ENCODE measurements at places on chromosomes 5 and 9.
A peak's percentile ranks its signal among the peaks of the same experiment; 100 is the strongest.

GRCh38 chr9:92064711-92065110, 50.5 kb downstream of the SPTLC1 start:
- DNase-seq: no peak

GRCh38 chr5:170275376-170275994, 22.1 kb downstream of the LCP2 start:
- no peak for DNase-seq

DNA sequence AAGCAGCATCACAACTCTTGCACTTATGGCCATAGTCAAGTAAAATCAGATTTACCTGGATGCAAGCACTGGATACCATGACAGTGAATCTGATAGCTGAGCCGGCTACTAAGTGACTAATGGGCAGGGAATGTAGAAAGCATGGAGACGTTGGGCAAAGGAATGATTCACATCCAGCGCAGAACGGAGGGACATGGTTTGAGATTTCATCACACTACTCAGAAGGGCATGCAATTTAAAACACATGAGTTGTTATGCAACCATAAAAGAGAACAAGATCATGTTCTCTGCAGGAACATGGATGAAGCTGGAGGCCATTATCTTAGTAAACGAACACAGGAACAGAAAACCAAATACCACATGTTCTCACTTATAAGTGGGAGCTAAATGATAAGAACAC, 169.1 kb upstream of the PIK3R1 start:
- DNase-seq: no peak

- DNase-seq: no peak
Observed at GRCh38 chr5:158559066-158559465, 540.6 kb downstream of the EBF1 start.

GRCh38 chr9:127139071-127139731, 16.8 kb upstream of the ANGPTL2 start:
- no peak for DNase-seq

DNA sequence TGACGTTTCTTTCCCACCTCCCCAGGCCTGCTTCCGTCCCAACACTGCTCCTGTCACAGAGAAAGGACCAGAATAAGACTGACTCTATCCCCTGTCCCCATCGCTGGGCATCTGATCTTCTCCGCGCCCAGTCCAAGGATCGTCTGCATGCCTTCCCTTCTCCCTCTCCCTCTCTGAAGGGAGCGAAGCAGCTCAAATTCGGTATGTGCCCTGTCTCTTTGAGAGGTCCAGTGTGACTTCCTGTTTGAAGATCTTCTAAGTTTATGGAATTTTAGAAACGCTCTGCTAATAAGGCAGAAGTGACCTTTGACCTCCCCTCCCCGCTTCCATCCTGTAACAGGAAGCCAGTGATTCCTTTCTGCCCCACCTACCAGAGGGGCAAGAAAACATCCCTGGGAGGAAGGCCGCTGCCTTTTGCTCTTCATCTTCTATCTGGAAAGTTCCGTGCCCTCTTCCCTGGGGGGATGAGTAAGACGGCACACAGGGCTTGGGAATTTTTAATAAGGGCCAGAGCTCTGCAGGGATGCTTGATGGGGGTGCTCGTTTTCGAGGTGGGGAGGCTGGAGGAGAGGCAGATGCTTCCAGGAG, 40.7 kb upstream of the RNU6ATAC start:
- DNase-seq: no peak

GRCh38 chr5:113337515-113338415, 97.0 kb downstream of the TSSK1B start:
- no peak for DNase-seq

DNA sequence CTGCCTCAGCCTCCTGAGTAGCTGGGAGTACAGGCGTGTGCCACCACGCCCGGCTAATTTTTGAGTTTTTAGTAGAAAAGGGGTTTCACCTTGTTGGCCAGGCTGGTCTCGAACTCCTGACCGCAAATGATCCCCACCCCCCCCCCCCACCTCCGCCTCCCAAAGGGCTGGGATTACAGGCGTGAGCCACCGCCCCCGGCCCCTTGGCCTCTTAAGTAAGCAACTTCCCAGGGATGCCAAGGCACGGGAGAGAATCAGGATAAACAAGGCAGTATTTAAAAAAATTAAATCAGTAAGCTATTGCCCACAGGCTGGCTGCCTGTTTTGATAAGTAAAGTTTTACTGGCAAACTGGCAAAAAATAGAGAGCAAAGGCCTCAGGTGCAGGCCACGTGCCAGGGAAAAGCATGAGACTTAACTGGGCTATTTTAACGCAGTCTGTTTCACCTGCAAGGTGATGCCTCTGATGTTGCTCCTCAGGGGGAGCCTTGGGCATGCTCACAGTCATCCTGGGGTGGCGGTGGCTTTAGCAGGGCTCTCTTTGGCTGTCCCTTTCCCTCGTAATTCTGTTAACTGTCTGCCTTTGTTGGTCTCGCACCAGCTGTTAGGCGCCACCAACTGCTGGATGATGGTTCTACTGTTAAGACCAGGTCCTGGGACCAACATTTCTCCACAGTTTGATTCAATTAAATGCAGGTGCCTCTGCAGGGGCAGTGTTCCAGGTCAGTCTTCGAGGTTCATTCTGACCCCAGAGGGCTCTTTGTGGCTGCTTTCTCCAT, 19.4 kb upstream of the RNF130 start:
- peak; percentile 84 for DNase-seq

DNA sequence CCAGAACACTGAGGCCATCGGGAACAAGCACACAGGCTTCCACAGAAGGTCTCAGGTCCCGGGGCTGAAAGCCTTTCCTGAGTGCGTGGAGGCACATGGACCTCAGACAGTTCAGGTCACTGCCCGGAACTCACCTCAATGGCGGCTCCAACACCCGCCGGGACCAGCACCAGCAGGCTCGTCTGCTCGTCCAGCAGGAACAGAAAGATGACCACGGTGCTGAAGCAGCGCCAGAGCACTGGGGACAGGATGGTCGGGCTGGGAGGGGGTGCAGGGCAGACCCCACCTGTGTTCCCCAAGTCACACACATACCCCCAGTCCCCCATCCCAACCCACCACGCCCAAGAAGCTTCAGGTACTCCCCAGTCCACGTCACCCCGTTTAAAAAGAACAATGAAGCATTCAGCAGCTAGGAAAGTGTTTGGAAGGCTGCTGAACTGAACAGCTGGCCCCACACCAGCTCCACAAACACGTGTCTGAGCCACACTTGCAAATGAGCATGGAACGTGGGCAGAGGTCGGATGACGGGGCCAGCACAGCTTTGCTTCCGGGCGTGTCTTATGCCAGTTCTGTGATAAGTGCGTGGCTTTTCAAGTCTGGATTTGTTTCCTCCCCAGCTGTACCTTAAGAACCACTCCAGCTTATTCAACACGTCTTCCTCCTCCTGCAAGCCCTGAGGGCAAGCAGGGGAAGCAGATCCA, 14.6 kb downstream of the CLPTM1L start:
- no peak for DNase-seq

GRCh38 chr5:177368869-177369644, 11.3 kb downstream of the RGS14 start:
- peak; percentile 61 for DNase-seq

DNA sequence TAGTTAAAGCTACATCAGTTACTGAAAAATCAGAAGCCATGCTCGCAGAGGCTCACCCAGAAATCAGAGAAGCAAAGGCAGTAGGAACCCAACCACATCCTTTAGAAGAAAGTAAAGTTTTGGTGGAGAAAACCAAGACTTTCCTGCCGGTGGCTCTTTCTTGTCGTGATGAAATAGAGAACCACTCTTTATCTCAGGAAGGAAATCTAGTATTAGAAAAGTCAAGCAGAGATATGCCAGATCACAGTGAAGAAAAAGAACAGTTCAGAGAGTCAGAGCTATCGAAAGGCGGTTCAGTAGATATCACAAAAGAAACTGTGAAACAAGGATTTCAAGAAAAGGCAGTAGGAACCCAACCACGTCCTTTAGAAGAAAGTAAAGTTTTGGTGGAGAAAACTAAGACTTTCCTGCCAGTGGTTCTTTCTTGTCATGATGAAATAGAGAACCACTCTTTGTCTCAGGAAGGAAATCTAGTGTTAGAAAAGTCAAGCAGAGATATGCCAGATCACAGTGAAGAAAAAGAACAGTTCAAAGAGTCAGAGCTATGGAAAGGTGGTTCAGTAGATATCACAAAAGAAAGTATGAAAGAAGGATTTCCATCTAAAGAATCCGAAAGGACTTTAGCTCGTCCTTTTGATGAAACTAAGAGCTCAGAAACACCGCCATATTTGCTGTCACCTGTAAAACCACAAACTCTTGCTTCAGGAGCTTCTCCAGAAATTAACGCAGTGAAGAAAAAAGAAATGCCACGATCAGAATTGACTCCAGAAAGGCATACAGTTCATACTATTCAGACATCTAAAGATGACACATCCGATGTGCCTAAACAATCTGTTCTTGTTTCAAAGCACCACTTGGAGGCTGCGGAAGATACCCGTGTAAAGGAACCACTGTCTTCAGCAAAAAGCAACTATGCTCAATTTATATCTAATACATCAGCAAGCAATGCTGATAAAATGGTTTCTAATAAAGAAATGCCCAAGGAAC, 47.2 kb downstream of the CMYA5 start:
- no peak for DNase-seq

DNA sequence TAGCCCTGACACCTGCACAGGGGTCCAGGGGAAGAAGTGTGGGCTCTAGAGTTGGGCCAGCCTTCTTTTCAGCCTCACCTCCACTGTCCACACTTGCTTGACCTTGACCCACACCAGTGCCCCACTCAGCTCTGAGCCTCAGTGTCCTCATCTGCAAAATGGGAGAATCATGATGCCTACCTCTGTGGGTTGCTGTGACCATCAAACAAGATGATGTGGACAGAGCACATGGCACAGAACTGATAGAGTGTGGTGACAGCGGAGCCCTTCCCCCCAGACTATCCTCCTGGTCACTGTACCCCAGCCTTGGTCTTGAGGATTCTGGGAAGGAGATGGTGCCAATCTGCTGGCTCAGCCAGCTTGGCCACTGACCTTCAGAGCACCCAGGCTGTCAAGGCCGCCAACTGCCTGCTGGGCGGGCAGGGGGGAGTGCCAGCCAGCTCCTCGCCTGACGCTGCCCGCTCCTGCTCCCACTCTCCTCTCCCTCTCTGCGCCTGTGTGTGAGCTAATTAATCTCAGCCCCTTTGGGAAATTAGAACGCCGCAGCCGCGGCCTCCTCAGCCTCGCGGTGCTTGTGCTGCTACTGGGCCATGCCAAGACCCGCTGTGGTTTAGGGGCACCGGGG, 16.7 kb downstream of the CXXC5 start:
- DNase-seq: no peak

DNA sequence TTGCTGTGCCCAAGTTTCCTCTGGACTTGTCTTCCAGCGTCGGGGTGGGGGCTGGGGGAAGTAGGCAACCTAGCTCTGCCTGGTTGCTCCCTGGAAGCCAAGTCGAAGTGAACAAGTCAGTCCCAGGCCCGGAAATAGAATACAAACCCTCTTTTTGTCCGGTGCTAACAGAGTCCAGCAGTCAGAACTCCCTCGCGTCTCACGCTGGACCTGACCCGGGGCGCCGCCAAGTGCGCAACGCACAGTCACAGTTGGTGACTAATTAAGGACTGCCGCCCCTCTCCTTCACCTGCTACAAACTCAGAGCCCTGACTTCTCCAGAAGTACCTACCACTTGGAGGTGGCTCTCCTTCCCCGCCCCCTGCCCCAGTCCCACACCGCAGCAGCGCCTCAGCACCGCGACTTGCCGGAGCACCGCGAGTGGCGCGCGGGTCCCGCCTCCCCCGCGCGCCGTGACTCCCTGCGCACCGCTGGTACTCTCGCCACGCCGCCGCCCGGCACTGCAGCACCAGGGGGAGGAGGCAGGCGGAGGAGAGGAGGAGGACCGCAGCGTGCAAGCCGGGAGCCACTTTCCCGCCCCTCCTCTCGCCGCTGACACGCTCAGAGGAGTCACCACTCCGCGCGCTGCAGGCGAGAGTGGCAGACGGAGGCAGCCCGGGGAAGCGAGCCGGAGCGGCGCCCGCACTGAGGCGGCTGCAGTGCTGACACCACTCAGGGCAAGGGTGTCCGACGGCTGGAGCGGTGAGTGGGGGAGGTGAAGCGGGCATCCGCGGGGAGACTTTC, at the start of gene SV2C:
TSS of gene SV2C (plus strand) at position 612 of the 783 bp plus-strand sequence. CDS start 48,368 bp downstream, outside the sequence.
- peak; percentile 86 for DNase-seq

DNA sequence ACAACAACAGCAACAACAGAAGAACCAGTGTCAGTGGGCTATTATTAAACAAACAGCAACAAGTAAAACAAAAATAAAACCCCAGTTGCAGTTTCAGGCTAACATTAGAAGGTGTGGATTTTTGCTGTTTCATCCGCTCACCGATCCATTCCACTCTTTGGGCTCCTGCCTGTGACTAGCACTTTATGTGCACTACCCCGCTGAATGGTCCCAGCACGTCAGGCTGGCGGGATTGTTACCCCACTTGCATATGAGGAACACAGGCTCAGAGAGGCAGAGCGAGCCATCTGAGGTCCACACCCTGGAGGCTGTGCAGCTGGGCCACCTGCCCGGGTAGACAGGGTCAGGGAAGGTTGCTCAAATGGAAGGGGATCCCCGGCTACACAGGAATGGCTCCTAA, 26.0 kb downstream of the NSG2 start:
- DNase-seq: no peak

DNA sequence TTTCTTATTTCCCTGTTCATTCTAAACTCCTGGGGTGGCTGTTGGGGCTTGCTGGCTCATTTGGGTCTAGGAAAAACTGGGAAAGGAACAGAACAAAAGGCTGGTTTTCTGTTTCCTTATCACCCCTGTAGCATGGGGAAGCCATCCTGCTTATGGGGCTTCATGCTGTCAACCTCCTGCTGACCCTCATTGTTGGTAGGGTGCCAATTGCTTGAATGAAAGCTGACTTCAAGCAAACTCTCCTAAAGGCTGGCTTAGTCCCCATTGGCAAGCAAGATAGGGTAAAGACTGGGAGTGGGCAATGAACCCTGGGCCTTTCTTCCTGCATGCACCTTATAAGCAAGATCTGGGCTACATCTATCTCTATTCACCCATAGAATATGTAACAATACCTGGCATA, 511.6 kb downstream of the DMAC1 start:
- DNase-seq: no peak

DNA sequence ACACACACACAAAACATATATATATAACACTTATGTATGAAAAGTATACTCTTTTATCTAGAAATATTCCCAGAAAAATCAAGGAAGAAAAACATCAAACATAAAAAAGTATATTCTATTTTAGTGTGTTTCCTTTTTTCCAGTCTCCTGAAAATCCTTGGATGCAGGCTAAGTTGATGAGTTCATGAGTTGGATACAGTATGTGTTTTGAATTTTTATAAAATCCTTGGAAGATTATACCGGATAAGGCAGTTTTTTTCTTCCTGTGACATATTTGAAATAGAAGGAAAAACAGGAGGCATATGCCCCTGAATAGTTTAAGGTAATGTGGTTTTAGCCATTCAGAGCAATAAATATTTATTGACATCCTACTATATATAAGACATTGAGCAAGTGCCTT, 203.6 kb downstream of the SNX18 start:
- no peak for DNase-seq
